Cardiac fibroblast (primary cell): ENCODE measurements at places on chromosomes 5 and 9.

- no peak for DNase-seq
Observed at GRCh38 chr9:81598123-81598497, 91.2 kb downstream of the TLE1 start.

DNA sequence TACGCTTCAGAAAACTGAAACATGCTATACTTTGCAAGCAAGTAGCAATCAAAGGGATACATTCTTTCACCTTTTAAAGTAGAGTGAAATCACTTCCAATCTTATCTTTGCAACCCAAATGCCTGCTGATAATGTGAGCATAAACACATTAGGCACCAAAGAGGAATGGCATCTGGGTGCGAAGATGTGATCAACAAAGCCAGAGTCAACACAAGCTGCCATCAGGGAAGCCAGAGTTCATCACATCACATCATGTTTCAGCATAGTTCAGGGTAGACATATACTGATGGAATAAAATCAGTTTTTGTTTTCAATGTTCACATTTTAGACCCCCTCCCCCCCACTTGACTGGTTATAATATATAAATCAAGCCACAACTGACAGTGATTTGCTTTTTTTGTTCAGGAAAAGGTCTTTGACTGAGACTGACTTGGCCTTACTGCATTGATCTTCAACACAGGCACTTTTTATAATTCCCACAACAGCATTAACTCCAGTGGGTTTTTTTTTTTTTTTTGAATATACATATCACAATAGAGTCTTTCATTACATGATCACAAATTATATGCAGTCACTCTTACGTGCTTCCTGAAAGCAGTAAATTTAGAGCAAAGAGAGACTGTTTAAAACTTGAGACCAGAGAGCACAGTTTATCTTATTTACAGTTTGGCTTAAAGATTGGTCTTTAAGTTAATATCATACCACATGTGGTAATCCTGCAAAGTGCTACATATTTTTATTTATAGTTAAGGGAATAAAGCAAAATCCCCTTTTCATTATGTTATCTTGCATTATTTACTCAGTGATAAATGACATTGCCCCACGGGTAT lies 20.3 kb downstream of the AOPEP start:
- DNase-seq, result no peak

- DNase-seq, result no peak
Observed at GRCh38 chr5:16681876-16682275, 65.1 kb upstream of the RETREG1 start.

GRCh38 chr5:148972974-148973374 lies 89.9 kb downstream of the SH3TC2 start:
- peak; percentile 83 for DNase-seq

DNA sequence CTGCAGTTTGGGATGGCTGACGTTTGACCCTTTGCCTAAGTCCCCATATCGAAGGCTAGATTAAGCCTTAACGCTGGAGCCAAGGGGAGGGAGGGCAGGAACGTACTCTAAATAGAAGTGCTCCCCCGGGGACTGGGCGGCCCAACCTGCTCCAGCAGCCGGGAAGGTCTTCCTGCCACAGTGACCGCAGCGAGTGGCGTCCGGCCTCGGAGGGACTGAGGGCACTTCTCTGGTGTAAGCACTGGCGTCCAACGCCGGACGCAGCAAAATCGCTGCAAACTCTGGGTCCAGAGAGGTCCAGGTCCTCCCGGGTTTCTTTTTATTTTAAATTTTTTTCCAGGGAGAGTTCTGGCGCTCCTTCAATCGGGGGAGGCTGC lies 505 bp upstream of the ACER2 start:
- no peak for DNase-seq

GRCh38 chr5:36722900-36723299 lies 116.5 kb downstream of the SLC1A3 start:
- DNase-seq, result peak; percentile 7

DNA sequence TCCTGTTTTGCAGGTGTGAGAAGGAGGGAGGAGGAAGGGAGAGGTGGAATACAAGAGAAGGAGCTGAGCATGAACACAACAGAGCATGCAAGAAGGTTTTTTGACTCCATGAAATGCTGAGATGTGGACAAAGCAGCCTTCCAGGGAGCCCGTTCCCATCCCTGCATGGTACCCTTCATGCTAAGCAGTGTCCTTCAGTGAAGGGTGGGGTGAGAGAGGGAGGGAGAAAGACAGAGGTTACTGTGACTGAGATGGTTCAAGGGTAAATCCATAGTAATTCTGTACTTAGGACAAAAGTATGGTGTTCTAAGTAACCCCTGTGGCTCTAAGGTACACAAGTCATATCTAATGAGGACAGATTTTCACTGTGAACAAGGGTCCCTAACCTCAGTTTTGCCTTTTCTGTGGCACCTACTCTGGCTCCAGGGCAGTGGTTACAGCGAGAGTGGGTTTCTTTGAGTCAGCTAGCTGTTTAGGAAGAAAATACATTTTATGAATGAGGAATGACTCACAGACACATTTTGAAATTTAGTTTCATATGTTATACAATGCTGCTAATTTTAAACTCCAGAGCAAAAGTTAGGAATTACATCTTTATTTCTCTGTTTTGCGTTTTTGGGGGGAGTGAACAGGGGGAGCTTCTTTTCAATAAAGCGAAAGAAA lies 184.9 kb upstream of the SLC12A2 start:
- no peak for DNase-seq

GRCh38 chr5:157283434-157283833 lies 17.5 kb downstream of the CYFIP2 start:
- DNase-seq, result no peak

- no peak for DNase-seq
Observed at GRCh38 chr5:116564756-116565490, 9.7 kb downstream of the SEMA6A start.

GRCh38 chr9:136482793-136483588 lies at the start of gene SEC16A:
SEC16A (minus strand) TSS chr9:136483040; CDS start chr9:136477615, 5,425 bp downstream.
- DNase-seq, result peak; percentile 99

DNA sequence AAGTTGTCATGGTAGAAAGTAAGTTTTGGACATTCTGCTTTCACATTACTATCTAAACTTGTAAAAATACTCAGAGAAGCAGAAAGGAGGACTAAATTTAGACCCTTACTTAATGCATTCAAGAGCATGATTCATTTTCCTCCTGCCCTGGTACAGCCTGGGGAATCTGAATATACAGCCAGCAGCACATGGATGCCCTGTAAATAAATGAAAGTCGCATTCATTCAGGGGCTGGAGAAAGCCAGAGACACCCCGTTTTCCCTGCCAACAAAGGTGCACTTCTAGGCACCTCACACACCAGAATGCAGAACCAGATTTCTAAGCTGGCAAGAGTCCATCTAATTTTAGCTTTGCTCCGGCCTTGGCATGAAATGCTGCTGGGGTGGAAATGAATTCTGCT lies 172.7 kb upstream of the KLF9 start:
- peak; percentile 86 for DNase-seq

DNA sequence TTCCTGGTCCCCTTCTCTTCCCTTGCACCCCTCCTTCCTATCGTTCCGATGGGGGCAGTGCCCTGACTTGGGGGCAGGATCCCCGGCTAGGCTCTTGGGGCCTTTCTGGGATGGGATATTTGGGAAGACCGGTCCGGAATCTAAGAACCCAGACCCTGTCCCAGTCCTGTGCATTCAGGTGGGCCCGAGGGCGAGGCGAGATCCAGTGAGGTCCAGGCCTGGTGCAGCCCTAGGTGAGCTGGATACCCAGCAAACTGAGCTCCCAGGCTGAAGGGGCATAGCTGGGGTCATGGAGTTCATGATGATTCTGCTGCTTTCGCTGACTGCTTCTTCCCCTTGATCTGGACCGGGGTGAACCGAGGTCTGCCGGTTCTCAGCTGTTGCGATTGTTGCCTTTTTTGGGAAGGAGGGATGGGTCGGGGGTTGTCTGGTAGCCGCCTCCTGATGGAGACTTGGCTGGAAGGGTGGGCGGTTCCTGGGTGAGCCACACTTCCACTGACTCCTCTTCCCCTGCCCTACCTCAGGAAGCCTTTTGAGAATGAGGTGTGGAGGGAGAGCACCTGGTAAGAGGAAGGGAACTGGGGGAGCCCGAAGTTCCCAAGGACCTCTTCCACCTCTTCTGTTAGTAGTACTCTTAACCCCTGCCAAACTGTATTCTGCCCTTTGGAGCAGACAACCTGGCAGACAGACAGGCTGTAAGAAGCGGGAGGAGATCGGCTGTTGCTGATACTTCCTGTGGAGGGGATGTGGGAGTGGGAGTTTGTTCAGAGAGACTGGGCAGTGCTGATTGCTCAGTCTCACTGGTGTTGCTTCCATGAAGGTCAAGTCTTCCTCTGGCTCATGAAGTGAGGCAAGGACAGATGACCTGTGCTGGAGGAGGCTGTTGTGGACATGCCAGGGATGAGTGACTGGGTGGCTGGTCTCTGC lies 1.0 kb downstream of the LRRC8A start:
- no peak for DNase-seq

DNA sequence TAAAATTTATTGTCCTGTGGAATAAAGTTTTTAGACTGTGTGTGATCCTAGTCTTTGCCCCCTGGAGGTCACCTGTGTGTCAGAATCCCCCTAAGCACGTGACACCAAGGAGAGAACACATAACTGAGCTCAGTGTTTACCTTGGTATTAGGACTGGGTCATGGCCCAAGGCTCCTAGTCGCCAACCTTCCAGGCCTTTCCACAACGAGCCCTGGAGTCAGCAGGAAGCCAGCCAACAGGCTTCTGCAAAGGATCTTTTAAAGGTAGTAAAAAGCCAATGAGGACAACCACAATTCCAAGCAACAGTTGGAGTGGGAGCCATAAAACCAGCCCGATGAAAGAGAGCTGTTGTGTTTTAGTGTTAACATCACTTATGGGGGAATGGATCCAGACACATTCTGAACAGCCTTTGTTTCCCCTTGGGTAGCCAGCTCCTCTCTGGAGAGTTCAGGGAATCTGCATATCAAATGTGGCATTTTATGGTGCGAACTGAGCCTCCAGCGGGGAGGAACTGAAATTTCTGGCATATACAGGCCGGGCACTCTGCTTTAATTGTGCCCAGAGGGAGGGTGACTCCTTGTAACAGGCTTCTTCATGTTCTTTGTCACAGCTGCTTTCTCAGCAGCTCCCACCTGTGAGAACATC lies 239.9 kb downstream of the FSTL4 start:
- no peak for DNase-seq

- DNase-seq, result no peak
Observed at GRCh38 chr9:32677931-32678330, 42.5 kb upstream of the TAF1L start.

GRCh38 chr9:6999794-7000193 lies 242.0 kb downstream of the KDM4C start:
- no peak for DNase-seq

DNA sequence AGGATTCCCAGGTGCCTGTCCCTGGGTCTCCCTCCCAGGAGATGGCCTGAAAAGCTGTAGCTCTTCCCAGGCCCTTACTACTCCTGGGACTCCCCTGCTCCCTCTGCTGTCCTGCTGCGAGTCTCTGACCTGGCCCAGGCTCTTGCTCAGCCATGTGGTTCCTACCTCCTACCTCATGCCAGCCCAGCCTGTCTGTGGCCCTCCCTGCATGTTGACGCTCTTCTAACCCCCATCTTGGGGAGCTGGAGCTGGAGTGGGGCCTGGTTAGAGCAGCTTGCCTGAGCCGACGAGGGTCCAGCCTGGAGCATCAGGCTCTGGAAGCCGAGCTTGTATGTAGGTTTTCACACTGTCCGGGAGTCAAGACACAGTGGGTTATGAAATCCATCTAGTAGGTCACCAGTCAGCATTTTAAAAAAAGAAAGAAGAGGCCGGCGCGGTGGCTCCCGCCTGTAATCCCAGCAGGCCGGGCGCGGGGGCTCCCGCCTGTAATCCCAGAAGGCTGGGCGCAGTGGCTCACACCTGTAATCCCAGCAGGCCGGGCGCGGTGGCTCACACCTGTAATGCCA lies 244.4 kb downstream of the FANCC start:
- DNase-seq, result peak; percentile 36

DNA sequence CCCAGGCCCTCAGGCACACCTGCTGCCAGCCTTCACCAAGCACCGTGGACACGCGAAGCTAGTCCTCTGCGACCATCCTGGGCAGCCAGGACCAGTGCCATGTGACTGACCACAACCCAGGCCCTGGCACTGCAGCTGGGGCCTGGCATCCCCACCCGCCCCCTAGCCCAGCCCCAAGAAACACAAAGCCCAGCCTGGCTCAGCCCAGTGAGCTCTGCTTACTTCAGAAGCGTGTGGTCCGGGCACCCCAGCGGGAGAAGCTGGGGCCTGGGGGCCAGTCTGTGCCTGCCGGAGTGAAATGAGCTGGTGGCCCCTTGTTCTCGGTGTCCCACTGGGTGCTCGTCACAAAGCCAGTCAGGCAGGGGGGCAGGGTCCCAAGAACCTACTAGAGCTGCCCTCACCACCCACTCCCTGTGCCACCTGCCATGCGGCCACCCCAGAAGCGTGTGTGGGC lies 87.9 kb downstream of the KCNT1 start:
- no peak for DNase-seq

DNA sequence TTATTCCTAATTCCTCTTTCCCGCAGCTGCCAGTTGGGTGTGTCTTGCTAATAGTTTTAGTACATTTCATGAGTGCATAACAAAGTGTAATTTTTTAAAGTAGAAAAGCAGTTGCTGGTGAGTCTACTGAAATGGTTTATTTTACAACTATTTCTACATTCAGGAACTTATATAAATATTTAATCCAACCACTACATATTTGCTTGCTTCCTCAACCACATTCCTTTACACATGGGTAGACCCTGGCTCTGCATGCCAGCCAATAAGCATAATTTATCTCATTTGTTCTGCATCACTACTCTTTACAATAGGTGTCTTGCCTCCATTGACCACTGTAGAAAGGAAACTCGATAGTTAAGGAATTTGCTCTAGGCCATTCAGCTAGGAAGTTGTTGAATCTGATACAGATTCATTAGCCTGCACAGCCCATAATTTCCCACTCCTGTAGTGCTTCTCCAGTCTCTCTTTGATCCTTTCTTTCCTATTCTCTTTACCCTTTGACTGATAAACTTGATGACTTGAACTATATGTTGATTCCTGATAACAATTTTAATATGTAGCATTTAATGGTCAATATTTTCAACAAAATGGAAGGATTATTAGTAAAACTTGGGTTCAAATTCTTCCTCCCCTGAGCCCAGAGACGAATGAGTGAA lies 342.5 kb upstream of the ACTBL2 start:
- no peak for DNase-seq

DNA sequence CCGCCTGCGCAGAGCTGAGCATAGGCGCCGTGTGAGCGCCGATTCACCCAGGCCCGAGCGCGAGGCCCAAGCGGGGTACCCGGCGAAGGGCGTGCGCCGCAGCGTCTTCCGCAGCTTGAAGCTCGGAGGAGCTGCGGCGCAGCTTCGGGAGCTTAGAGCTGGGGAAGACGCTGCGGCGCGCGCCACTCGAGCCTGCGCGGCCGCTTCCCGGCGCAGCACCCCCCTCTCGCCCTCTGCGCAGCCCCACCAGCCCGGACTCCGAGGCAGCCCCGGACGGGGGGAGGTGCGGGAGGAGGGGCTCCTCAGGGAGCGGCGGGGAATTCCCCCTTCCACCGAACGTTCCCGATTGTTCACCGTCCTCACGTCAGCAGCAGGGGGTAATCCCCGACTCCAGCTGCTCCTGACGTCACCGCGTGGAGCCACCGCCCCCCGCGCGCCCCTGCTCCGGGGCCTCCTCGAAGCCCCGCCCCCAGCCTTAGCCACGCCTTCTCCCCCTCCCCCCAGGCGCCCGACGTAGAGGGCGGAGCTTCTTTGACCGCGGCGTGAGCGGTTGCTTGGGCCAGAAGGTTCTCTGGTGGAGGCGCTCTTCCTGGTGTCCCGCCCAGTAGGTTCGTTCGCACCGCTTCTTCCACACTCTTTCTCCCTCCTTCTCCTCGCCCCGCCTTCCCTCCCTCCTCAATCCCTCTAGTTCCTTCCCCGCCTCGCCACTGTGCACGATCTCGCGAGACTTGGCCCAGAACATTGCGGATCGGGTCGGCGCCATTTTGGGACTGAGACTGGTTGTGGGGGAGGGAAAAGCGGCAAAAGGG lies at the start of gene GPBP1:
Gene GPBP1, plus strand, starts transcription at position 741 of the 809 bp plus-strand sequence. CDS start 40,072 bp downstream, outside the sequence.
- DNase-seq, result peak; percentile 100
